Uterus (tissue), 4 donors: ENCODE measurements at places on chromosomes 2 and 18.

- DNase-seq, result no peak
Measured at GRCh38 chr2:230913406-230914143, 11.5 kb downstream of the GPR55 start.

- DNase-seq, result no peak
Measured at GRCh38 chr2:3198119-3198518, 179.5 kb downstream of the EIPR1 start.

GRCh38 chr2:73426176-73426575 lies 40.5 kb downstream of the ALMS1 start:
- DNase-seq, result no peak

DNA sequence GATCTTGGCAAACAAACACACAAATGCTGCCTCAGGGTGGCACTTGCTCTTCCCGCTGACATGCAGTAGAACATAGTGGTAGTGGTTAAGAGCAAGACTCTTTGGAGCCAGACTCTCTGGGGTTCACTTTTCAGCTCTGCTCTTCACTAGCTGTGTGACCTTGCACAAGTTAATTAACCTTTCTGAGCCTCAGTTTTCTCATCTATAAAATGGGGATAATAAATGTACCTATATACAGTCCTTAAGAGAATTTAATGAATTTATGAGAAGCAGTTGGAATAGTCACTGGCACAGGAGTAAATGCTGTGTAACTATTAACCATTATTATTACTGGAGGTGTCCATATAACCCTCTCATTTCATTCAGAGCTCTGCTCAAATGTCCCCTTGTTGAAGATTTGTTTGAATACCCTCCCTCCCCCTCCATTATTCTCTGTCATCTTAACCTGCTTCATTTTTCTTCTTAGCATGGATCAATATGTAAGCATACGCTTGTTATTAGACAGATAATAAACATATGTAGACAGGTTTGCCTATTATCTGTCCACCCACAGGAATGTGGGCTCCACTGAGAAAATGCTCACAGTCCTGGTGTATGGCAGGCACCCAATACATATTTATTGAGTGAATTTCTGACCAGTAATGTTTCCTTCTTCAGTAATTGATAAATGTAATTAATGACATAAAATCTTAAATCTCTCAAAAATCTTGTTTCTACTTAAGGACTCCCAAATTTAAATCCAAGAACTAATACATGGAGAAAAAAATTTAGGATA lies 64.5 kb downstream of the TSPYL6 start:
- no peak for DNase-seq

DNA sequence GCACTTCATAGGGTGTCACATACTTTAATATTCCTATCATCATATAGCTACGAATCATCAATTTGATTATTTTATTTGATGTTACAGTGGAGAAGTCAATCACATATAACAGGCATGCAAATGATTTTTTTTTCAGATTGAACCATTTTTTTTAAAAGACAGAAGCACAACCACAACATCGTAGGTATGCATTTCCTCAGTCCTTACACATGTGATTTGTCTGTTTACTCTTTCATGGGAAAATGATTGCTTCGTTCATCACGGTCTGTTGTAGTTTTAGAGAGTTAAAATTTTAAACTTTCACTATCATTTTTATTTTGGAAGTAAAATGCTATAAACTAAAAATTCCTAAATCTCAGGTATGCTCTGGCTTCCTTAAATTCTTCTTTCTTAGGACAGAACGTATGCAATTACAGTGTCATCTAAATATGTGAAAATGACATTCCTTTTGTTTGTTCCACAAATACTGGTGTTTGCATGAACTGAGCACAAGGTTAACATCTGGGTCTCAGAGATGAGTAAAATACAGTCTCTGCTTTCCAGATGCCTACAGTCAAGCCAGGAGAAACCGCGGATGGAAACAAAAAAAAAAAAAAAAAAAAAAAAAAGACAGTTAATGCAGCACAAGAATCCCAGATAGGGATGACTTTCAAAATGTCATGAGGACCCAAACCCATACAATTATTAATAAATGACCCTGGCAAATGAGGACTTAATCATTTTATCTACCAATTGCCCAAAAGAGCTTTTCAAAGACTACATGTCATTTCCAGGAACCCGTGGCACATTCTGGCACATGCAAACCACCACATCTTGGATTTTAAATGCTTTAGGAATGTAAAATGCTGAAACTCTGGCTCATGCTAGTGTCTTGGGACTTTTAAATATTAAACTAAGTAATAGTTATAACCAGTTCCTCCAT lies 201.2 kb downstream of the LRP1B start:
- no peak for DNase-seq

- DNase-seq, result no peak
Measured at GRCh38 chr2:156379714-156380113, 47.2 kb upstream of the NR4A2 start.

- no peak for DNase-seq
Measured at GRCh38 chr2:170201734-170202393, 23.9 kb downstream of the MYO3B start.

GRCh38 chr2:15842758-15843666 lies 97.3 kb upstream of the MYCN start:
- DNase-seq, result no peak

DNA sequence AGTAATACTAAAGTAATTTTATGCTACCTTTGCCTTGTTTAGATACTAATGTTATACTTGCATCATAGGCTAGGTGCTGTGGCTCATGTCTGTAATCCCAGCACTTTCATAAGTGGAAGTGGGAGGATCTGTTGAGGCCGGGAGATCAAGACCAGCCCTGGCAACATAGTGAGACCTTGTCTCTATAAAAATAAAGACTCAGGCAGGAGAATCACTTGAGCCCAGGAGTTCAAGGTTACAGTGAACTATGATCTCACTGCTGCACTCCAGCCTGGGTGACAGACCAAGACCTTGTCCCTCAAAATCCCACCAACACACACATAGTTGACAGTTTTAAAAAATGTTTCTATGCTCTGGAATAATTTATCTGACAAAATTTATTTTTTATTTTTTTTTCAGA lies 6.9 kb upstream of the DNAJC27 start:
- no peak for DNase-seq

DNA sequence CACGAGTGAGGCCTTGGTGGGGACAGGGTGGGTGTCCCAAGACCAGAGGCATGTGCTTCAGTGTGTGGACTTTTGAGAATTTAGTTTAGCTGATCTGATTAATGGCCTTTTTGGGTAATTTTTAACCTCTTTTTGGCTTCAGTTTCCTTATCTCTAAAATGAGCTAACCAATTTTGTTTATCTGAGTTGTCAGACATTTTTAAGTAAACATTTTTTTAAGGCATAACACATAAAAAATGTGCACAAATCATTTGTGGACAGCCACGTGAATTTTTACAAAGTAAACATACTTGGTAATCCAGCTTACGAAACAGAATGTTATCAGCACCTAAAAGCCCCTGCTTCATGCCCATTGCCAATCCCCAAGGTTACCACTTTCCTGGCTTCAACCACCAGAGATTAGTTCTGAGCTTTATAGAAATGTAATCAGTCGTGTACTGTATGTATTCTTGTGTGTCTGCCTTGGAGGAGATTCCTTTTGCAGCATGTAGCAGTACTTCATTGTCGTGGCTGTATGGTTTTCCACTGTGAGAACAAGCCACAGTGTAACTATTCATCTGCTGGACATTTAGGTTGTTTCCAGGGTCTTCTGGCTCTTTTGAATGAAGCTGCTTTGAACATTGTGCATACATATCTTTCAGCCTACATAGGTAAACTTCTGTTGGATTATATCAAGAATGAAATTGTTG lies 8.4 kb upstream of the INO80C start:
- DNase-seq, result no peak

GRCh38 chr2:2184549-2185249 lies 146.4 kb downstream of the MYT1L start:
- DNase-seq, result no peak

DNA sequence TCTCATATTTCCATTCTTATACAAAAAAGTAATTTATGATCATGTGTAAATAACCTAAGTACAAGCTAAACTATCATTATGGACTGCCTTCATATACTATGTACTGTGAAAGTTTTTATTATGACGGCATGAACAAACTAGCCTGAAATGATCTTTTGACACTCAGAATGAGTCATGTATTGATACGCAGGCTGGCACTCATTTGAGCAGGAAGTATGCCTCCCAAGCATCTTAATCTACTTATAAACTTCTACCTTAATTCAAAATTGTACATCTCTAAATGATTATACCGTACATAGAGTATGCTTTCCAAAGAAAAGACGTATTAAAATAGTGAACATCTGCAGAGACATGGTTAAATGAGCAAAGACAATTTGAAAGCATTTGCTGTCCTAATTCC lies 207.1 kb upstream of the SPOPL start:
- DNase-seq, result no peak

DNA sequence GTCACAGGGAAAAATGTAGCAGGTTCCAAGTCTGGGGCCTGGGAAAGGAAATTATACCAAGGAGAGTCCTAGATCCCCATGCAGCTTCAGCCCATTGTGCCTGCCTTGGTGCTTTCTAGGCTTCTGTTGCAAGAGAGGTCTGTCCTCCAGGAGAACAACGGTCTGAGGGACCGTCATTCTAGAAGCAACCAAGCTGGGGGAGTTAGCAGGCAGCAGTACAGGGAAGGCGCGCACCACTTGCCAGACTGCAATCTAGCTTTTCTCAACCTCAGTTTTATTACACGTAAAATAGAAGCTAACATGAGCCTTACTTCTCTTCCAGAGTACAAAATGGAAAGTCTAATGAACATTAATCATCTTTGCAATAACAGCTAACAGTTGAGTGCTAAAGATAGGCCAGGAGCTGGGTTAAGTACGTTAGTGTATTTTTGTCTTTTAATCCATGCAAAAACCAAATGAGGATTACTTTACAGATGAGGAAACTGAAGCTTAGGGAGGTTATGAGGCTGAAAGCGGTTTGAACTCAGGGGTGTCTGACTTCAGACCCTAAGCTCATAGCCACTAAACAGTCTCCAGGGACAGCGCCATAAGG lies 1.9 kb downstream of the TCF23 start:
- DNase-seq, result peak; percentile 67

GRCh38 chr2:165474619-165475276 lies 5.2 kb downstream of the CSRNP3 start:
- DNase-seq, result no peak

DNA sequence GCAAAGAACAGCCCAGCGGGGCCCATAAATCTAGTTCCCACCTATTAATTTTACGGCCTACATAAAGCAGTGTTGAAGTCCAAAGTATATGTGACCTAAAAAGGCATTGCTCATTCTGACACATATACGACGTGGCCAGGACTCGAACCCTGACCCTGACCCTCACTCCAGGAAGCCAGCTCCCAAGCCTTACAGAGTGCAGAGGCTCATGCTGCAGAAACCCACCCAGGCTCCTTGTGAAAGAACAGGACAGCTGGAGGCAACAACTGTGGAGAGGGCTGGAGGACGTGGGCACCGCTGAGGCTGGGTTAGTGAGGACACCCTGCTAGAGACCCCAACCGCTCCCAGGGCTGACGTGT lies 221.6 kb downstream of the CYP26B1 start:
- DNase-seq, result no peak

DNA sequence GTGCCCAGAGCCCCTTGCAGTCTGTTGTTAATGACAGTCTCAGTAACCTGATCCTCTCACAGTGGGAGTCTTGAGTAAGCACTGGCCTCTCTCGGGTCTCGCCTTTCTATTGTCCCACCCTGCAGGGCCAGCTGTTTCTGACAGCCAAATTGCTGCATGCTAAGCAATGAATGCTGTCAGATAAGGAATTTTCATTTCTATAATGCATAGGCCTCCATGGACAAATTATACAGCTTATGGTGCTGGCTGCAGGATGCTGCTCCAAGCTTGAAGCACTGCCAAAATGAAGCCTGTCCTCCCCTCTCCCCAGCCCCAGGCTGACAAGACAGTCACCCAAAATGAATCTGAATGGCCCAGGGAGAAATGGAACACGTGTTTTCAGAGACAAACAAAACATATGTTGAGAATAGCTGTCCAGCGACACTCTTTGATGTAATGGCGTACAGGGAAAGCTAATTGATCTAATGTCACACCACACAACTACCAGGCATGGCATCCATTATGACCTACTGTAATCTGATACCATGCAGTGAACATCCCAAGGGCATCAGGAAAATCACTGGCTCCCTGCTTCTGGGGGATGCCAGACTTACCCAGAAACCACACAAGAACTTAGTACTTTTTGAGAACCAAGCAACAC lies 36.8 kb downstream of the ACVR1 start:
- DNase-seq, result no peak

DNA sequence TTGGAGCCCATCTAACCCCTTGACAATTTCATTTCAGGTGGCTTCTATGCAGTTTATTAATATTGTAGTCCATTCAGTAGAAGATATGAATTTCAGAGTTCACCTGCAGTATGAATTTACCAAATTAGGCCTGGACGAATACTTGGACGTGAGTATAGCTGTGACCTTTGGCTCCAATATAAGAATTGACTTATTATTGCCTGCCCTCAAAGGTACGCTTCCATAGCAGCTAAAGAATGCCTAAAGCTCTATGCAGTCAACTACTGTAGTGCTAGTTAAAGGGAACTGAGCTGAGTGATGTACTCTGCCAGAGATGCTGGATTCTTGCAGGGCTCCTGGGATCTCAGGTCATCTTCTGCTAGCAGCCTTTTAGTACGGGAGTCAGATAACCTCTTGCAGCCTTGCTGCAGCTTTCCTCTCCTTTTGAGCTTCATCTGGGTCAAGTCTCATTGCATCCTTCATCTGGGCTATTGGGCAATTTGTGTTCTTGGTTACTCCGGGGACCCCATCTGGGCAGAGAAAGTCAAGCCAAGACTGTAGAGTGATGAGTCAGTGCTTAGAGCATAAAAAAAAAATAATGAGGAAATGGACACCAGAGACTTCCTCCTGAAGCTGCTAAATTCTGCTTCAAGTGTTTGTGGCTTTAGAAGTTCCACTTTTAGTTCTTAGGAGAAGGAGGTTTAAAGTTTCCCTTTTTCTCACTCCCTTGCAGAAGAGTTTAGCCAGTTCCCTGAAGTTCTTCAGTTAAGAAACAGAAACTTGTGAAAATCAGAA lies 105.6 kb downstream of the PRPF40A start:
- peak; percentile 59 for DNase-seq

DNA sequence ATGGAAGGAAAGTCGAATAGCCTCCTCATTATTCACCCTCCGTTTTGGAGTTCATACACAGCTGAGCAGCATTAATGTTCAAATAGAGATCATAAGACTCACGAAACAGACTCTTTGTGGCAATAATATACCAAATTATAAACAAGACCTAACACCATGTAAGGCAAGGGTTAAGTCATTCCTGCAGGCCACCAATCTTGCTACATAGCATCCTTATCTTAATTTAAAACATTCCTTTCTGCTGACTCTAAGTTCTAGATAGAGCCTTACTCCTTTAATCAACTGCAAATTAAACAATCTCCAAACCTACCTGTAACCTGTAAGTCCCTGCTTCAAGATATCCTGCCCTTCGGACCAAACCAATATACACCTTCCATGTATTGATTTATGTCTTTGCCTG lies 178.0 kb downstream of the PDE11A start:
- no peak for DNase-seq
